ENCODE measurements at places on chromosomes 16 and 17.

DNA sequence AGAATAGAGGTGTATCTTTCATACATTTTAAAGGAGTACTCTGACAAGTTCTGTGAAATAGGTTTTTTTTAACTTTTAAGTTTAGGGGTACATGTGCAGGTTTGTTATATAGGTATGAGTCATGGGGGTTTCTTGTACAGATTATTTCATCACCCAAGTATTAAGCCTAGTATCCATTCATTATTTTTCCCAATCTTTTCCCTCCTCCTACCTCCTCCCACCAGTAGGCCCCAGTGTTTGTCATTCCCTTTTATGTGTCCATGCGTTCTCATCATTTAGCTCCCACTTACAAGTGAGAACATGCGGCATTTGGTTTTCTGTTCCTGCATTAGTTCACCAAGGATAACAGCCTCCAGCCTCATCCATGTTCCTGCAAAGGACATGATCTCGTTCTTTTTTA, 175.5 kb downstream of the CYB561 start:
- DNase-seq = no peak

DNA sequence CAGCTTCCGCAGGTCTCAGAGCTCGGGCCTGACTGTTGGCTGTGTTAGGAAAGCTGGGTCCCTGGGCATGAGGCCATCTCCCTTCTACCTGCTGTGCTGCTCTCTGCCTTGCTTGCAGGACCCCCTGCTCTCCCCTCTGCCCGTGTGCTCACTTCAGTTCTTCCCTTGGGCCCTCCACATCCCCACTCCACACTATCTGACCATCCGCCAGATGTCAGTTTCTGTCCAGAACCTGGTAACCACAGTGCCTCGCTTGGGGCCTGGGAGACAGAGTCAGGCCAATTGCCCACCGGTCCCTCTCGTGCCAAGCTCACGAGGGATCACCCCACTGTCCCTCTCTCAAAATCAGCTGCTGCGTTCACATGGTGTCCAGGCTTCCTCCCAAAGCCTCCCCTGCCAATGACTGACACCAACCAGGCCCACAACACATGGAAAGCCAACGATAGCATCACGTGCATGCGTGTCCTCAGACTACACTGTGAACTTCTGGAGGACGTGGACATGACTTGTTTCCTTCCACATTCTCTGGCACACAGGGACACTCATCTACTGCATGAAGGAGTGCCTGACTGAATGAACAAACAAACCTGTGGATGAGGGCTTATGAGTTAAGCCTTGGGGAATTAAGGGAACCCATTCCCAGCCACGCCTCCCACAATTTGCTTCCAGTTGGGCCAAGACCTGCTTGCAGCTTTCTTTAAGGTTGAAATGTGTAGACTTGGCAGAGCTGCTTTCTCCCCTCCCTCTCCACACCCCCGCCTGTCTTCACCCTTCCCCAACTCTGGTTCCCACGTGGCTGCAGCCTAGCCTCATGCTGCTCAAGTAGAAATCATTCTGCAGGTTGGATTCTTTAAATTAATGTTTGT, 72.5 kb upstream of the ZNF423 start:
- no peak for DNase-seq

GRCh38 chr16:4202615-4203345, 39.1 kb downstream of the SRL start:
- DNase-seq = no peak

- DNase-seq = no peak
These were observed 29.6 kb upstream of the SHISA9 start for GRCh38 chr16:12871784-12872183.

DNA sequence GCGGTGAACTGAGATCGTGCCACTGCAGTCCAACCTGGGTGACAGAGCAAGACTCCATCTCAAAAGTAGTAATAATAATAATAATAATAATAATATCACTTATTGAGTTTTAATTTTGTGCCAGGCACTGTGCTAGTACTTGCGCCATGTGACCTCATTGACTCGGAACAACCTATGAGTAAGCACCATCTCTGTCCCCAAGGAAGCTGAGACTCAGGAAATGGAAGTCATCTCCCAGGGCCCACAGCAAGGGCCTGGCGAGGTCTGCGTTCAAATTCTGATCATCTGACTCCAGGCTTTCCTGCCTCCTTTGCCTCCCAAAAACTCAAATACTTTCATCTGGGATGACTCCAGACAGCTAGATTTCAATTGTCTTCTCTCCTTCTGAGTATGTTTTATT, 162.9 kb downstream of the SEC14L1 start:
- no peak for DNase-seq

GRCh38 chr16:12448504-12448903, 355.2 kb downstream of the CPPED1 start:
- no peak for DNase-seq

DNA sequence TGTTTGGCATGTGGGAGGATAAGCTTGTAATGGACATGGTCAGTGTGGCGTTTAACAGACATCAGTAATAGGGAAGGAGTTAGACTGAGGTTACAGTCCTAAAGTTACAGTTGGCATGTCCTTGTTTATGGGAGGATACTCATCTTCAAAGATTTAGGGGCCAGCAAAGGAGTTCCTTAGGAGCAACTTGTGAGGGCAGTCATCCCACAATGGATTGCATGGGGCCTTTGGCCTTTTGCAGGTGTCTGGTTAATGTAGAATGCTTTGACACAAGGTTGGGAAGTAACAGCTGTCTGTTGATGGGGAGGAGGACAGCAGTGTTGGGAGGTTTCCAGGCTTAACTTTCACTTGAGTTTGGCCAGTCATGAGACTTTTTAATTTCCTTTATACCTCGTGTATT, 2.2 kb downstream of the NUBP1 start:
- no peak for DNase-seq

- DNase-seq = no peak
These were observed 249.1 kb downstream of the GRIN2A start for GRCh38 chr16:9932919-9933653.
